ENCODE measurements at places on chromosomes 13 and 19.

DNA sequence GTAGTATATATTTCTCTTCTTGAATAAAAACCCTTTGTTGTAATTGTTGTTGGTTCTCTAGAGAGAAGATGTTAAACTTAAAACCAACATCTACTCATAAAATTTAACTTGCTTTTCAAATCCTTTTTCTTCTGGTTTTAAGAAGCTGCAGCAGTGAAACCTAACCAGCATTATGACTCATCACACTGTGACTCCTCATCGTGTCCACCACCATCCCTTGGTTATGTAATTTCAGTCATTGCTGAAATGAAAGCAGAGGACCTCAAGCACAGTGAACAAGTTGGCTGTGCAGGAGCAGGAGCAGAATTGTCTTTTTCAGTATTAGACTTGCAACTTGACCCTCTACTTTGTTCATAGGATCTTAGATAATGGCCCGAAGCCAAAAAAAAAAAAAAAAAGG, 64.9 kb upstream of the HTR2A start:
- no peak for DNase-seq

GRCh38 chr13:75426421-75426820, 55.5 kb downstream of the TBC1D4 start:
- no peak for DNase-seq

DNA sequence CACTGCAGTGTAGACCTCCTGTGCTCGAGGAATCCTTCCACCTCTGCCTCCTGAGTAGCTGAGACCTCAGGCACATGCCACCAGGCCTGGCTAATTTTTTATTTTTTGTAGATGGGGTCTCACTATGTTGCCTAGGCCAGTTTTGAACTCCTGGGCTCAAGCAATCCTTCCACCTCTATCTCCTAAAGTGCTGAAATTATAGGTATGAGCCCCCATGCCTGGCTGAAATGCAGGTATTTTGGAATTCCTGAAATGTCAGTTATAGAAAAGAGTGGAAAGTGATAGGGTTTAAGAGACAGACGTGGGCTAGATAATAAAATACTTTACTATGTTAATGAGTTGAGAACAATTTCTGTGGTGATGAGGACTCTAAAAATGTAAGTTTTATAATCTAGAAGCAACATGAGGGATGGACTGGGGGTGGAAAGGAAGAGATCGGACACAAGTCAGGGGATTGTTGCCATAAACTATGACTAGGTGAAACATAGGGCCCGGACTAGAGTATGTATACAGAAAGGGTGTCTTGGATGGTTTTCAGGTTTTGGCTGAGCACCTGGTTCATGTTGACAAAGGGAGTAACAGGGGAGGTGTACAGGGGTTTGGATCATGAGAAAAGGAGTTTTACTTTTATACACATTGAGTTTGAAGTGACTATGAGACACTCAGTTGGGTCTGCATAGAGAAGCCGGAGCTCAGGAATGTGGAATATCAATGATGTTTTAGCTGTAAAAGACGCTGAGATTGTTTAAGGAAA, 165.6 kb upstream of the STARD13 start:
- no peak for DNase-seq

- no peak for DNase-seq
Measured at GRCh38 chr19:35253316-35254286, 4.8 kb downstream of the LSR start.

GRCh38 chr13:77558016-77558415, 22.5 kb downstream of the SCEL start:
- no peak for DNase-seq

All from stimulated activated CD4-positive, alpha-beta T cell treated with anti-CD3 and anti-CD28 coated beads, Interleukin-1b, Interleukin-23, amount 100 ng/mL, for 1 hour (primary cell).